Type B pancreatic cell (in vitro differentiated cells): ENCODE measurements at places on chromosomes 13 and 19. TPM values are rescaled to one million over a fixed set of nuclear protein-coding genes. Genes with fewer than 3 reads are reported as not detected.

The PRR19 gene
- total RNA-seq: 2.2 and 2.4 TPM in 2 replicates

DNA sequence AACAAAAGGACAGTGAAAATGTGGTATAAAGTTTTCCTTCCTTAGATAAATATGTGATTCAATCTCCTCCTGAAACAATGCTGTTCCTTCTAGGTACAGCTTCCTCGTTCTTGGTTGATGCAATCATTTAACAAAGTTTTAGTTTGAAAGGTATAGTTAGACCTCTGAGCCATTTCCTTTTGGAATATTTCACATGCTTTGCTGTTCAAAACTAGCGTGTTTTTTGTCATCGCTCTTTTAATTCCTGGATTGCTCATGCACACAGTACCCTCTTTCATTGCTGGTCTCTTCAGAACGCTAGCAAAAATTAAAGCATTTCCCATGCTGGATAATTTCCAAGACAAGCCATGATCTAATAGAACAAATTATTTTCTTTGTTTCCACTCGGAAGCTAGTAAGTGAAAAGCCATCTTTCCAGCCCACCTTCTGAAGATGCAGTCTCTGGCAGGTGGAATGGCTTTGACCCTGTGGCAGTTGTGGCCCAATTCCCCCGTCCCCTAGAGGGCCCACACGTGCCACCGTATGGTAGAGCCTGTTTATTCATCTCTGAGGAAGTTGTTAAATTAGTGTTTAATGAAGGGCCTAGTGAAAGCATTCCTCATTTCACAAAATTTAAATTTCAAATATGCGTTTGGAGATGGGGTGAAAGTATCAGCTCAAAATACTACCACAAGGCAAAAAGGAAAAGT, 1040.6 kb upstream of the SLC10A2 start:
- DNase-seq: no peak

DNA sequence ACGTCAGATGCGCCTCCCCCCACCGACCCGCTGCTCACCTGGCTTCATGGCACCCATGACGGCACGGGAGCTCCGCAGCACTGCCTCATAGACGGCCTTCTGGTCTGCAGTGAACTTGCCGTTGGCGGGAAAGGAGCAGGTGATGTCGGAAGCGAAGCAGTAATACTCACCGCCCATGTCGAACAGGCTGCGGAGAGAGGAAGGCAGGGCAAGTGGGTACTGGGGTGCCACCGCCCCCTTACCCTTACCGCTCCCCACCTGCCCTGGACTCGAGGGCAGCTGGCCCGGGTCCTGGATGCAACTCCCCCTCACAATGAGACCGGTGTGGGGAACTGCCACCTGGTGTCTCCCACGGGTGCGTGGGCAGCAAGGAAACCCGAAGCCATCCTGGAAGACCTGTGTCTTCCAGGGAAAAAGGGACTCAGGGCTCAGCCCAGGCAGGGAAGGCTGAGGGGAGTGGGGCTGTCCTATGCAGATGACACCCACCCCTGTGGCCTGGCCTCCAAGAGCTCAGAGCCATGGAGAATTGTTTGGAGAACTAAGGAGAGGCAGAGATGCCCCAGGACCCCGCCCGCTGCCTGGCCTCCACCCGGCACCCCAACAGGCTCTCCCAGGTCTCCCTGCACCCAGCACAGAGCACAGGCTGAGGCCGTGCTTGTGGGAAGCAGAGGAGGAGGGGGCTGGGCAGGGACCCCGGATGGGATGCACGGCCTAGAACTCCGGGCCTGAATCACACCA, 28.3 kb downstream of the CEBPG start:
- no peak for DNase-seq

- DNase-seq: peak; percentile 60
Measured at GRCh38 chr13:20988909-20989655, 72.3 kb downstream of the LATS2 start.

GRCh38 chr19:829129-829758, 1.6 kb downstream of the AZU1 start:
- DNase-seq: no peak

The MZT1 gene
- 6.5 and 10.9 TPM in 2 replicates for total RNA-seq

The SSBP4 gene
- total RNA-seq: 76.7 and 99.0 TPM in 2 replicates

GRCh38 chr13:67421475-67421874, 191.3 kb upstream of the PCDH9 start:
- DNase-seq: no peak

- peak; percentile 92 for DNase-seq
Measured at GRCh38 chr19:54231077-54231931, 8.5 kb upstream of the LILRB3 start.

The TMIGD2 gene
- not detected in 2 replicates for total RNA-seq

The NLRP5 gene
- total RNA-seq: not detected in 2 replicates

The SOHLH2 gene
- 0.77 TPM in 1 of 2 replicates, not detected in the other for total RNA-seq

DNA sequence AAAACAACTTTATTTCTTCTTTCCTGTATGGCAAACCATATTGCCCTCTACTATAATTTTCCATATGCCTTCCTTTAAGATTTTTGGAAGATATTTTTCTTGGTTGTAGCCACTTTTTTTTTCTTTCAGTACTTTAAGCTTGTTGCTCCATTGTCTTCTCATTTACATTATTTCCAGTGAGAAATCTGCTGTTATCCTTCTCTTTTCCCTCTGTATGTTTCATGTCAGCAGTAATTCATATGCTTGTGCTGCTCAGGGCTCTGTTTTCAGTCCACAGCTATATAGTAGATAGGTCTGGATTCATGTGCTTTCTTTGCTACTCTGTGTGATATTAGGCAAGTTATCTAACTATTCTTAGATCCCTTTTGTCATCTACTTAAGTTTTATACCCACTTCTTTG, 267.6 kb downstream of the OXGR1 start:
- DNase-seq: no peak

GRCh38 chr19:35427187-35427586, 20.9 kb upstream of the FFAR2 start:
- no peak for DNase-seq

DNA sequence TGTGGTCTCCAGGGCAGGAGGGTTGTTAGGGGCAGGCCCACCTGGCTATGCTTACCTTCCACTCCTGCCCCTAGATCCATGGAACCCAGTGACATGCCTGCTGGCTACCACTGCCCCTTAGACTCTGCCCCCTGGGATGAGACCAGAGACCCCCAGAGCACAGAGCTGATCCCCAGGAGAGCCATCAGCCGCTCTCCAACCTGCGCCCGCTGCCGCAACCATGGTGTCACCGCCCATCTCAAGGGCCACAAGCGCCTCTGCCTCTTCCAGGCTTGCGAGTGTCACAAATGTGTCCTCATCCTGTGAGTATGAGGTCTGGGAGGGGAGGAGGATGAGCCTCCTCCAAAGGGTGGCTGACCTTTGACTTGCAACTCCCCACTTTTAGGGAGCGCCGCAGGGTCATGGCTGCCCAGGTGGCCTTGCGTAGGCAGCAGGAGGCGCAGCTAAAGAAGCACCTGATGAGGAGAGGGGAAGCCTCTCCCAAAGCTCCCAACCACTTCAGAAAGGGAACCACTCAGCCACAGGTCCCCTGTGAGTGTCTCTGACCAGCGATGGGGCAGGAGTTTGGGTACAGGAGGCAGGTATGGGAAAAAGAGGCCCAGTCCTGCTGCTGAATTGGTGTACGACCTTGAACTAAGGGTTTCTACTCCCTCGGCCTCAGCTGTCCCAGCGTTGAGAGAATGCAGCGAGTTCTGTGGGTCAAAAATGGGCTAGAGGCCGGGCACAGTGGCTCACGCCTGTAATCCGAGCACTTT, 2.7 kb downstream of the DMRTC2 start:
- no peak for DNase-seq

DNA sequence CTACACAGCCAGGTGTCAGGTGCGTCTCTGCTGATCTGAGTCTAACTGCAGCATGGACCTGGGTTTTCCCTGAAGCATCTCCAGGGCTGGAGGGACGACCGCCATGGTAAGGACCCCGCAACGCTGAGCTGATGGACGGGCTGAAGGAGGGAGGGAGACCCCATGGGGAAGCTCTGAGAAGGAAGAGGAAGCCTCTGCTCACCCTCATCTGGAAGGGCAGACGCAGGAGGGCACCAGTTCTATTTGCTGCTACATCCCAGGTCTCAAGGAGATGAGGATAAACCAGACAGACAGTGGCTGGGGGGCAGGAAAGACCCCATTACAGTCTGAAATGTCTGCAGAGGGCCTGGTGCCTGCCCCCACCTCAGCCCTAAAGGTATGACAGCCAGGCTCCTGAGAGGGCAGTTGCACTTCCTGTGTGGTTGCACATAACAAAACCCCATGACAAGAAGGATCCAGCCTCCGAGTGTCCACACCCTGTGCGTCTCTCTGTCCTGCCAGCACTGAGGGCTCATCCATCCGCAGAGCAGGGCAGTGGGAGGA, at the start of gene LILRA2:
LILRA2 (plus strand) TSS at position 461 of the 543 bp plus-strand sequence. CDS start 89 bp downstream, outside the sequence.
- DNase-seq: no peak

GRCh38 chr19:48953141-48953540, 1.5 kb upstream of the BAX start:
- DNase-seq: no peak

DNA sequence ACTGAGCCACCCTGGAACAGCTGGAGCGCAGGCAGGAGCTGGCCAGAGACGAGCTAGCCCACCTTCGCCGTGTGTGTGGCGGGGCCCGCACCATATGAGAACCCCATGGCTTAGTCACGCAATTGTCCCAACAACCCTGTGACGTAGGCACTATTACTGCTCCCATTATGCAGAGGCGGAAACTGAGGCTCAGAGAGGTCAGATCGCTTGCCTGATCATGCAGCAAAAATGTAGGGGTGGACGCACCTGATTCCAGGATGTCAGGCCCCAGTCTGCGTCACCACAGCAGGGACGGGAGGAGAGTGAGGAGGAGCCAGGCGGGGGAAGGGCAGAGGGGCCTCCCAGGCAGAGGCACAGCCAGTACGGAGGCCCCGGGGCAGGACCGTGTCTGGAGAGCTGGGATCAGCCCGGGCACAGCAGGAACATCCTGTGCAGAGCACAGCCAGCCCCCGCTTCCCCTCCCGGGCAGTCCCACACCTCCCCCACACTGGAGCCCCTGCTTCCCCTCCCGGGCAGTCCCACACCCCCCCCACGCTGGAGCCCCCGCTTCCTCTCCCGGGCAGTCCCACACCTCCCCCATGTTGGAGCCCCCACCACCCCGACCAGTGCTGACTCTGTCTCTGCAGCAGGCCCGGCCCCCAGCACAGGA, 16.7 kb downstream of the PIP5K1C start:
- no peak for DNase-seq

- no peak for DNase-seq
Measured at GRCh38 chr19:30316000-30316491, 56.1 kb upstream of the ZNF536 start.

The DCT gene
- total RNA-seq: 19.7 TPM in 1 of 2 replicates, not detected in the other

- DNase-seq: peak; percentile 87
Measured at GRCh38 chr19:30227661-30228112, 144.5 kb upstream of the ZNF536 start.

The OLFM2 gene
- 33.1 and 38.6 TPM in 2 replicates for total RNA-seq
